ENCODE measurements at places on chromosomes 13 and 19.

GRCh38 chr13:76722782-76723181 lies 163.4 kb downstream of the KCTD12 start:
- no peak for DNase-seq

GRCh38 chr13:35770756-35771297 lies 294.3 kb upstream of the MAB21L1 start:
- DNase-seq, result no peak

- DNase-seq, result no peak
These were observed 524.5 kb downstream of the GPC6 start for GRCh38 chr13:93751117-93751516.

GRCh38 chr13:87130423-87130822 lies 540.7 kb upstream of the SLITRK5 start:
- DNase-seq, result no peak

- no peak for DNase-seq
These were observed 23.2 kb downstream of the EPN1 start for GRCh38 chr19:55698256-55698655.

DNA sequence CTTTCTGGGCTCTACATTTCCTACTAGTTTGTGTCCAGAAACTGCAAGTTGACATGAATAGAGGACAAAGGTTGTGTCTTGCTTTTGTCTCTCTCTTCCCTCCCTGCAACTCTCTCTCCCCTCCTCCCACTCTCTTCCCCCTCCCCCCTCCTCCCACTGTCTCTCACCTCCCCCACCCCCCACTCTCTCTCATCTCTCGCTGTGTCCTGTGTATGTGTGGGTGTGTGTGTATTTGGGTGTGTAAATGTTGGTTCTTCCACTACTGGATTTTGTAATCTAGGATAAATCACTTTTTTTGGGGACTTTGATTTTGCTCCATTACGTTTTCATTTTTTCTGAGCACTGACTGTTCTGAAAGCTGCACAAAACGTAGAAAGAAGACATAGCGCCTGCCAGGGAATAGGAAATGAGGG lies 48.4 kb downstream of the AKAP11 start:
- DNase-seq, result no peak

DNA sequence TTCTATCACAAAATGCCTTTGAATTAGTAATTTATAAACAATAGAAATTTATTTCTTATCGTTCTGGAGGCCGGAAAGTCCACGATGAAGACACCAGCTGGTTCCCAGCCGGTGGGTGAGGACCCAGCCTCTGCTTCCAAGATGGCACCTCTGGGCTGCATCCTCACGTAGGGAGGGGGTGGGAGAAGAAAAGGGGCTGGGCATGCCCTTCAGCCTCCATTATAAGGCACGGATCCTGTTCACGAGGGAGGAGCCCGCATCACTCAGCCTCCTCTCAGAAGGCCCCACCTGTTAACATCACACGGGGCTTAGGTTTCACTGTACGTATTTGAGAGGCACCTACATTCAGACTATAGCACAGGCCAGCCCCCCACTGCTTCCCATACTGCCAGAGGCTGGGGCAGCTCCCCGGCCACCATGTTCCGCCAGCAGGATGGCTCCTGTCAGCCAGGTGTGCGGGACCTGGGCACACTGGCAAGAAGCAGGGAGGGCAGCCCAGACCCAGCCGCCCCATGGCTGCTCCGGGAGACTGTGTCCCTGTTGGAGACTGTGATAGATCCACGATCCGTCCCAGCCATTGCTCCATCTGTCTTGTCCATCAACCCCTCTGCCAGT lies 131.6 kb downstream of the SOX1 start:
- DNase-seq, result no peak

- no peak for DNase-seq
These were observed 10.6 kb upstream of the UBE2S start for GRCh38 chr19:55418185-55418584.

- no peak for DNase-seq
These were observed 404 bp downstream of the C19orf44 start for GRCh38 chr19:16496613-16496983.

GRCh38 chr19:18193388-18194180 lies 566 bp downstream of the MPV17L2 start:
- DNase-seq, result no peak

GRCh38 chr19:48915757-48916156 lies 15.6 kb downstream of the NUCB1 start:
- no peak for DNase-seq

DNA sequence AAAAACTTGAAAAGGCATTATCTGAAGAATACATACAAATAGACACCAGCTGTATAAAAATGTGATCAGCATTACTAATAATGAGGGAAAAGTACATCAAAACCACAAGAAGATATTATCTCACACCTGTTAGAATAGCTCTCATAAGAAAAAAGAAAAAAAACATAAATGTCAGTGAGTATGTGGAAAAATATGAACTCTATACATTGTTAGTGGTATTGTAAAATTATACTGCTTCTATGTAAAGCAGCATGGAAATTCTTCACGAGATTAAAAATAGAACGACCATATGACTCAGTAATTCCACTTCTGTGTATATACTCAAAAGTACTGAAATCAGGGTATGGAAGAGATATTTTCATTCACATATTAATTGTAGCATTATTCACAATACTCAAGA lies 1146.4 kb downstream of the SLITRK5 start:
- DNase-seq, result no peak

DNA sequence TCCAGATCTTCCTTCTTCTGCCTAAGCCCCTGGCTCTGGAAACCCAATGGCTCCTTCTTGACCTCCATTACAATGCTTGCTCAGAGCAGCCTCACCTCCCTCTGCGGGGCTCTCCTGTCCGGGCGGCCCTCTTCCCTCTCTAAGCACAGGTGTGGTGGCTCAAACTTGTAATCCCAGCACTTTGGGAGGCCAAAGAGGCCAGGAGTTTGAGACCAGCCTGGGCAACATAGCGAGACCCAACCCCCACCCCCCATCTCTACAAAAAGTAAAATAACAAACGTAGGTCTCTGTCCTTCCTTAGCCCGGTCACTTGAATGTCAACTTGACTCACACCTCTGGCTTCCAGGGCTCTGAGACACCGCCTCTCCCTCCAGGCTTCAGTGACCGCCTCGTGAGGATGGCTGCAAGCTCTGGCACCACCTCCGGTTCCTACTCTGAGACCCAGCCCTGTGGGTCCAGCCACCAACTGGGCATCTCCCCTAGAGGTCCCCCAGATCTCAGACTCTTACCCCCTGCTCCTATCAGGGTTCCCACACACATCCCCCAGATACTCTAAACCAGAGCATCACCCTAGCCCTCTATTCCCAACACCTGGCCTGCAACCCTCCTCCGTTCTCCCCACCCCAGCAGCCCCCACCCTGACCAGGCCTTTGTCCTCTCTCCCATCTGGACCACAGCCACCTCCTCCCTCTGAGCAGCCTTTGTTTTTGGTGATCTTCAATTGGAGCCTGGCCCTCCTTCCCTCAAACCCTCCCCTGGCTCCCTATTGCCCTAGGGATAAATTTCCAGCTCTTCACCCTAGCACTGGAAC lies 4.7 kb upstream of the TLE2 start:
- no peak for DNase-seq

DNA sequence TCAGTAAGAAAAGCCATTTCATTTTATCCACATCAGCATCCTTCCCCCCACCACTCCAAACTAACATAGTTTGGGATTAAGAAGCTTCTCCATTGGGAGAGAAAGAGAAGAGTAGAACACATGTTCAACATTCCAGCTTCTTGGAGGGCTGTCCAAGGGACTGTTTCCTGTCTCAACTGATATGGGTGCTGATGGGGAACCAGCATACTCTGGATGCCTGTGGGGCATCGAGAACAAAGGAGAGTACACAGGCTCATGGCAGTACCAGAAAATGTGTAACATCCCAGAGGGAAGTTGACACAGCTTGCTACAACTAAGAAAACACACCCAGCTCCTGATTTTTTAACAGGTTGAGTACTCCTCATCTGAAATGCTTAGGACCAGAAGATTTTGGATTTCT lies 24.7 kb downstream of the SUCLA2 start:
- DNase-seq, result no peak

GRCh38 chr19:49333811-49334288 lies 1.4 kb upstream of the CD37 start:
- DNase-seq, result no peak

DNA sequence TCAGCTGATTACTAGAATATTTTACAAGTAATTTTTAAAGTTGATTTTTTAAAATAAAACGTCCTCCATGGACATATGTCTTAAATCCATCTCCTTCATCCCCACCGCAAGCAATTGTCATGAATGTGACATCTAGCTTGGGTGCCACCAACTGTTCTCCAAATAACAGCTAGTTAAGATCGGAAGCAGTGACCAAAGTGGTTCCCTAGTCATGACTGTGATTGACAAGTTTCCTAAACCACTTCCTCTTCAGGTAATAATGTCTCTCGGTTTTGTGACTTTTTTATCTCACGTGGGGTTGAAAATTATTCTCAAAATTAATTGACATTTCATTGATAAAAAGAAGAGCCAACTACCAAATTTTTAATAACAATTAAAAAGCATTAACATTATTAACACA lies 135.3 kb upstream of the MIR17HG start:
- no peak for DNase-seq

GRCh38 chr19:4061683-4062418 lies 4.8 kb downstream of the ZBTB7A start:
- DNase-seq, result no peak

DNA sequence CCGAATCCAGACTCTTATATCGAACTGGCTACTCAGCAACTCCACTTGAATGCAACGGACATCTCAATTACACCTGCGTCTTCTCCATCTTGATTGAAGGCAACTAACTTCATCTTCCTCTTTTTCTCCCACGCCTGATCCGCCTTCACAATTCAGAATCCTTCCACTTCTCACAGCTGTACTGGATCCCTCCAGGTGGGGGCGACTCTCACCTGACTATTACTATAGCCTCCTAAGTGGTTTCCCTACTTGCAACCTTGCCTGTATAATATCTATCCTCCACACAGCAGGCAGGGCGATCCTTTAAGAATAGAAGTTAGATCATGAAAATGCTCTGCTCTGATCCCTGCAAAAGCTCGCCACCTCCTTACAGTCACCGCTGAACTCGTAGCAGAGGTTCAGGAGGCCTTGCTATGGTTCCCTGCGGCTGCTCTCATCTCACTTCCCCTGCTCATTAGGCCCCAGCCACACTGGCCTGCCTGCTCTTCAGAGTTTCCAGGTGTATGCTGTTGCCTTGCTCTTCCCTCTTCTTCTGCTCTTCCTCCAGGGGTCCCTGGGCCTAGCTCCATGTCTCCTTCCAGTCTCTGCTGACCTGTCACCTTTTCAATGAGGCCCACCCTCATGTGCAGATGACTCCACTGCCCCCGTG lies 31.9 kb downstream of the RFXAP start:
- DNase-seq, result no peak

GRCh38 chr13:55991666-55992065 lies 1149.1 kb upstream of the PRR20A start:
- DNase-seq, result no peak

- DNase-seq, result no peak
These were observed 1.9 kb upstream of the TEKTIP1 start for GRCh38 chr19:3537101-3537437.

- no peak for DNase-seq
These were observed 133.0 kb downstream of the ATP11A start for GRCh38 chr13:112822851-112823250.

DNA sequence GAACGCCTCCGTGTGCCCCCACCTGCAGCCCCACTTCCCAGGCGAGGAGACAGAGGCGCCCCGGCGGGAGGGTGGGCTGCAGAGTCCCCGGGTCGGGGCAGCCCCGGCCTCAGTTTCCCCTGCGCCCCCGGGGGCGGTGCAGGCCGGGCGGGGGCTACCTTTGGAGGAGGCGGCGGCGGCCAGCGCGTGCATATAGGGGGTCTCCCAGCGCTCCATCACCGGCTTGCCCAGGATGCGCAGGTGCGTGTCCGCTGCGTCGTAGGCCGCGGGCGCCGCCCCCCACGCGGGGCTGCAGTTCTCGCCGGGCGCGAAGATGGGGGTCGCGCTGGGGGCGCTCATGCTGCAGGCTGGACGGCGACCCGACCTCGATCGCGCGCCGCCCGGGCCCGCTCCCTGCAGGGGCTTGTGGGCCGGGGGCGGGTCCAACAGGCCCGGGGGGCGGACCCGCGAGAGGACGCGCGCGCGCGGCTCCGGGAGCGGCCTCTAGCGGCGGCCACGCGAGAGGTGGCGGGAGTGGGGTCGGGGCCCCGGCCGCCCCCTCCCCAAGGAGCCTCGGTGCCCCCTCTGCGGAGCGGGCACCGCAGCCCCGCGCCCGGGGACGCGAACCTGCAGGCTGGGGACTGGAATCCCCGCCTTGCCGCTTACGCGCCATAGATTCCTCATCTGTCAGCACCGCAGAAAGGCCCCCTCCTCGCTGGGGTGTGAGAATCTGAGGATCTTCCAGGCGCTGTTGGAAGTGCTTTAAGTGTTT lies at the start of gene GAMT:
GAMT (minus strand) TSS at position 405 of the 751 bp plus-strand sequence; CDS start at position 339, 66 bp downstream.
- DNase-seq, result peak; percentile 54

GRCh38 chr19:9909251-9909650 lies 27.1 kb downstream of the OLFM2 start:
- no peak for DNase-seq

GRCh38 chr19:31699421-31699820 lies 350.2 kb upstream of the TSHZ3 start:
- DNase-seq, result no peak

- no peak for DNase-seq
These were observed 50.9 kb downstream of the PCCA start for GRCh38 chr13:100139817-100140216.

DNA sequence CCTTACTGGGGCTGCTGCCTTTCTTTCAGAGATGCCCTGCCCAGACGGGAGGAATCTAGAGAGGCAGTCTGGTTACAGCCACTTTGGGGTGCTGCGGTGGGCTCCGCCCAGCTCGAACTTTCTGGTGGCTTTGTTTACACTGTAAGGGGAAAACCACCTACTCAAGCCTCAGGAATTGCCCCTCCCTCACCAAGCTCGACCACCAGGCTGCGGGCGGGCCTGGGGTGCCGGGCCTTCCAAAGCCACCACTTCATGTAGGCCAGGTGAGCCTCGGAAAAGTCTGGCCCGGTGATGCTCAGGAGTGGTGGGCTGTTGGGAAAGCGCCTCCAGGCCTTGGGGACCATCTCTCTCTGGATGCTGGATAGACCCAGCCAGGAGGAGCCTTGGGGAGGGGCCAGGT lies 218.6 kb downstream of the MTUS2 start:
- no peak for DNase-seq

- DNase-seq, result no peak
These were observed 46.0 kb upstream of the PCDH8 start for GRCh38 chr13:52894413-52894812.

DNA sequence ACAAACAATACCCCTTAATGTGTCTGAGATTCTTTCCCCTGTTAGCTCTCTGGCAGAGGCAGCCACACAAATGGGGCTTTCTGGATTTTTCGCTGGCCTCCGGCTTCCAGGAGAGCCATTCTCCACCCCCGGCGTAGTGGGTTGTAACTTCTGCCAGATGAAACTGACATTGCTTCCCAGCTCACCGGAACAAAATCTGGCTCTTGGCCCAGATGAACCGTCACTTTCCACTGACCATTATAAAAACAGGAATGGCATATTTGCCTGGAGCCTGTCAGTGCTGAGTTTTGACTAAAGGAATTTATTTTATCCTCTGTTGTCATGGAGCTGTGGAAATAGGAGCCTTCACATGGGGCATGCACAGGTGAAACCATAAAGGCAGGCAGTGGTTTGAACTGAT lies 120.6 kb upstream of the GPR12 start:
- DNase-seq, result no peak

All from GM18507 (cell line).